ENCODE measurements at places on chromosomes 2 and 18. TPM values are rescaled to one million over a fixed set of nuclear protein-coding genes. Genes with fewer than 3 reads are reported as not detected.

KIF5C gene
- 2.3 TPM for total RNA-seq

UGT1A4 gene
- not detected for total RNA-seq

GRCh38 chr2:95010126-95010525 is 15.4 kb upstream of the MAL start:
- DNase-seq = no peak

OSR1 gene
- total RNA-seq = 12.9 TPM

GRCh38 chr2:224278531-224278930 is 123.4 kb downstream of the FAM124B start:
- no peak for DNase-seq

GPAT2 gene
- total RNA-seq = 1.2 TPM

- DNase-seq = no peak
Observed at GRCh38 chr2:10835052-10835970, 22.7 kb upstream of the PDIA6 start.

GRCh38 chr18:40676668-40677067 is 1278.4 kb upstream of the PIK3C3 start:
- no peak for DNase-seq

KIF1A gene
- total RNA-seq = 0.89 TPM

DNA sequence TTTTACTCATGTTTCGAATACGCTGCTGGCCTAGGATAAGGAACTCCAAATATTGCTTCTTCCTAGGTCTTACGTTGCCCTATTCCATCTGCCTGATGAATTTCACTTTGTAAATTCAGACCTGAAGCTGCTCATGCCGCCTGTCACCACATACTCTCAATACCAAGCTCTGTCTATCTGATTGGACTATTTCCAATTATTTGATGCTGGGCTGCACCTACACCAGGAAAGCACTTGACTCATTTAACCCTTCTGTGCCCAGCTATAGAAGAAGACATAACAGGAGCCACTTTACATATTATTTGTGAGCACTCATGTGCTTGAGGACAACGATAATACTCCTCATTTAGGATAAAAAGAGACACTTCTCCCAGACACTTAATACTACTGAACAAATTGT is 1293.9 kb upstream of the LRRTM1 start:
- no peak for DNase-seq

DNA sequence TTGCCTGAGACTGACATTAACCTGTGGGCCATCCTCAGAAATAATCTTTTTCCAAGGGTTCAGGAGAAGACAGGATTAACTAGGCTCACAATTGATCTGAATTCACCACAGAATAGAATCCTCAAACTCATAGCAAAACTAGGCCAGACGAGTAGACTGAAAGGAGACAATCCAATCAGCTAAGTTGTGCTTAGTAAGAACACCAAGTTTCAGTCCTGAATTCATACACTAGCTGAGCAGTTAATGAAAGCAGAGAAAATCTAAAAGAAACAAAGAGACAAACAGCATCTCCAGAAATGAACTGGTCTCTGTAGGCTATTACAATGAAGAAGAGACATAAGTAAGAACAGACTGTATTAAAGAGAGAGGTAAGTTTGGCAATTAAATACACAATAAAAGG is 89.5 kb downstream of the GORASP2 start:
- DNase-seq = no peak

ME2 gene
- 31.3 TPM for total RNA-seq

OXER1 gene
- total RNA-seq = 1.1 TPM

- peak; percentile 58 for DNase-seq
Observed at GRCh38 chr2:238908960-238909951, 61.4 kb downstream of the TWIST2 start.

- no peak for DNase-seq
Observed at GRCh38 chr2:191635333-191636234, 42.4 kb upstream of the NABP1 start.

DNA sequence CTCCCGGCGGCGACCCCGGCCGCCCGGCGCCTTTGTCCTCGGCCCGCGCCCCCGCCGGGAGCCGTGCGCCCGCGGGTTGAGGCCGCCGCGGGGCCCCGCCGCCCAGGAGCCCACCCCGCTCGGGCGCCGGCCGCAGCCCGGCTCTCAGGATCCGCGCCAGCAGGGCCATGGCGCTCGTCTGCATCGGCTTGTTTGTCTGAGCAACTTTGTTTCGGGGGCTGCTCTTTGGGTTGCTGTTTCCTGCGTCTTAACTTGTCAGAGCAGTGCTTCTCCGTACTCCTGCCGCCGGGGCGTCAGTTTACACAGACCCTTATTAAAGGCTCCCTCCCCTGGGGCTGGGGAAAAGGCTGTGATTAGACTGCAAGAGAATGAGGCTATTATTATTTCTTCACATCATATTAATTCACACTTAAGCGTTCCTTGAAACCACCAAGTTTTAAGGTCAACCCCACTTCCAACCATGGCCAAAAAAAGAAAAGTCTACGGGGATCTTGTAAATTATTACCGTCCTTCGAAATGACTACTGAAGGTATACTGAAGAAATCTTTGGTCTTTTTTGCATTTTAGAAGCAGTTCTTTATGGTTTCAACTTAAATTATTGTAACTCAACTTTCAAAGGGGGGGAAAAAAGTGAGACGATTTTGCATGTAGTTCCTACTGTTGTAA is at the start of gene CYP27C1:
Gene CYP27C1, minus strand, starts transcription at position 198 of the 666 bp plus-strand sequence. Its CDS starts 29 bp downstream, at position 169.
- peak; percentile 32 for DNase-seq

GRCh38 chr2:1967242-1968208 is 223.2 kb upstream of the PXDN start:
- DNase-seq = no peak

GRCh38 chr2:2325516-2325915 is 5.6 kb downstream of the MYT1L start:
- no peak for DNase-seq

GRCh38 chr2:209146682-209147320 is 277.0 kb upstream of the MAP2 start:
- DNase-seq = no peak

DNA sequence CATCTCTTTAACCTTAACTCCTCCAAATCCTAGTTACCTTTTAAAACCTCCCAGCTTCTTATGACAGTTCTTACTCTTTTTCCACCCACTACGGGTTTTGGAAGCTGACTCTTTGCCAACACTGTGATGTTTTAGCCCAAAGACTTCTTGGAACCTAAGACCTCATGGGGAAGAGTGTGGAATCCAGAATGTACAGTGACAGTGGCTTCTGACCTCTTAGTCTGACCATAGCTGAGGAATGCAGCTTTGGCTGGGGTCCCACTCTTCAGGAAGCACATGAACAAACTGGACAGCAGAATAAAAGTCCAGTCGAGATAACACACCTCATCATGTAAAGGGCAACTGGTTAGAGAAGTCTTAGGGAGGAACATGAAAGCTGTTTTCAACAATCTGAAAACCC is 161.1 kb upstream of the PKDCC start:
- DNase-seq = no peak

GRCh38 chr2:198478361-198478760 is 674.0 kb downstream of the PLCL1 start:
- peak; percentile 13 for DNase-seq

- DNase-seq = no peak
Observed at GRCh38 chr2:195961873-195962272, 106.8 kb downstream of the DNAH7 start.

- peak; percentile 96 for DNase-seq
Observed at GRCh38 chr18:59612381-59612780, 84.8 kb downstream of the CCBE1 start.

- DNase-seq = no peak
Observed at GRCh38 chr2:75100011-75100800, 99.1 kb downstream of the TACR1 start.

DNA sequence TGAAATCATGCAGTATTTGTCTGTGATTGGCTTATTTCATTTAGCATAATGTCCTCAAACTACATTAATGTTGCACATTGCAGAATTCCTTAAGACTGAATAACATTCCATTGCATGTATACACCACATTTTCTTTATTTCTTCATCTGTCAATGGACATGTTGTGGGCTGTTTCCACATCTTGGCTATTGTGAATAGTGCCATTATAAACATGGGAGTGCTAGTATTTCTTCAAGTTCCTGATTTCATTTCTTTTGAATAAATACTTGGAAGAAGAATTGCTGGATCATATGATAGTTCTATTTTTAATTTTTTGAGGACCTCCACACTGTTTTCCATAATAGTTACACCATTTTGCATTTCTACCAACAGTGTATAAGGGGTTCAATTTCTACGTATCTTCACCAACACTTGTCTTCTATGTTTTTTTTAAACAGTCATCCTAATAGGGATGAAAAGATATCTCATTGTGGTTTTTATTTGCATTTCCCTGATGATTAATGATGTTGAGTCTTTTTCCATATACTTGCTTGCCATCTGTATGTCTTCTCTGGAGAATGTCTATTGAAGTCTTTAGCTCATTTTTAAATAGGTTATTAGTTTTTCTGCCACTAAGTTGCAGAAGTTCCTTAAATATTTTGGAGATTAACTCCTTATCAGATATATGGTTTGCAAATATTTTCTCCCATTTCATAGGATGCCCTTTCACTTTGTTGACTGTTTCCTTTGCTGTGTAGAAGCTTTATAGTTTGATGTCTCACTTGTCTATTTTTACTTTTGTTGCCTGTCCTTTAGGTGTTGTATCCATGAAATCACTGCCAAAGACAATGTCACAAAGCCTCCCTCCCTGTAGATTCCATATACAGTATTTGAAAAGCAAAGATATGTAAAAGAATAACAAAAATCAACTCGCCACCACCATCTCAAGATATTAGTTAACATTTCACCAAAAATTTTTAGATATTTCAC is 14.6 kb downstream of the FBXO11 start:
- no peak for DNase-seq

DNA sequence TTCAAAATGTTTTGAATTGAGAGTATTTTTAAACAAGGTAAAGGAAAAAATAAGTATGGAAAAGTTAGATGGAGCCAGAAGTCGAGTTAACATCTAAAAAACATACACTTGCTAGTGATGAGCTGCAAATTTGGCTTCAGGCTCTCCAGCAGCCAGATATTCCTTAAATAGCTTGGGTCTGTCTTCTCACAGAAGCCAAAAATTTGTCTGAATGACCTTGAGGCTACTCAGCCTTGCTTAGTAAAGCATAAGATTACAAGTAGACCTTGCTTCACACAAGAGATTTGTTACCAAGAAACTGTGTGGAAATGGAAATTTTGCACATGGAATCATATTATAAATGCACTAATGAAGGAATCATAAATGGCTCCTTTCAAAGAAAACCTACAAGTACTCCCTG is 40.8 kb upstream of the GRB14 start:
- no peak for DNase-seq

DCDC2C gene
- total RNA-seq = 0.20 TPM

DNA sequence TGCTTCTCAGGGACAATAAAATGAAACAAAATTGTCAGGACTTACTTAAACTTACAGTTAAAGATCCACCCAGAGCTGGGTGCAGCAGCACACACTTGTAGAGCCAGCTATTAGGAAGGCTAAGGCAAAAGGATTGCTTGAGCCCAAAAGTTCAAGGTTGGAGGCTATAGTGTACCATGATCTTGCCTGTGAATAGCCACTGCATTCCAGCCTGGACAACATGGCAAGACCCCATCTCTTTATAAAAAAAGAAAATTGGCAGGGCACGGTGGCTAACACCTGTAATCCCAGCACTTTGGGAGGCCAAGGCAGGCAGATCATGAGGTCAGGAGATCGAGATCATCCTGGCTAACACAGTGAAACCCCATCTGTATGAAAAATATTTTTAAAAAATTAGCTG is 34.6 kb downstream of the ACVR1 start:
- no peak for DNase-seq

TNFAIP6 gene
- total RNA-seq = 26.5 TPM

- DNase-seq = peak; percentile 78
Observed at GRCh38 chr2:24409700-24410556, 49.6 kb upstream of the ITSN2 start.

- no peak for DNase-seq
Observed at GRCh38 chr2:40210344-40210967, 241.4 kb downstream of the SLC8A1 start.

TRIM43B gene
- not detected for total RNA-seq

DSG4 gene
- 12.5 TPM for total RNA-seq

DNA sequence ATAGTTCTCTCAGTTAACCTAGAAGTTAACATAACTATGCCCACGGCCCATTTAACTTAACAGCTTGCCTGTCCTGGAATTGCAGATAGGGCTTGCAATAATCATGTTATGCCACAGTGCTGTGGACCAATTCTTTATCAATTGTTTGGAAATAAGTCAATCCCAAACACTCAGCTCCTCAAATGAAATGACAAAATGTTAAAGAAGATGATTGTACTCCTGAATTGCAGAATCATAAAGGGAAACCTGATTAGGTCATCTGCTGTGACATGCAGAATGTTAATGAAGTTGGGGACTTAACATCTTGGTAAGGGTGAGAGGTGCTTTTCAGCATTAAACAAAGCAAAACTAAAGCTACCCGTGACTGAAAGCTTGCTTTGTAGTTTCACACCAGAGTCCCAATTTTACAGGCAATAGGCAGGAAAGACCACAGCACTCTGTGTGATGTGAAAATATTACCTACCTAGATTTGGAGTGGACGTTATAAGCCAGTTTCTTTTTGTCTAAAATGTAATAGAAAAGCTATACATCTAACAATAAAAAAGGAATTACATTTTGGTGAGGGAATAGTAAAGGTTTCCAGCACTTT is 364.0 kb downstream of the GPD2 start:
- DNase-seq = no peak

SMYD1 gene
- total RNA-seq = 15.7 TPM

PUS10 gene
- 5.6 TPM for total RNA-seq

Measured in skin of body (tissue), 3 donors.